A549 treated with Mapracorat at 1 μM for 4 hours (cell line): ENCODE measurements at places on chromosomes 12 and 14. TPM values are rescaled to one million over a fixed set of nuclear protein-coding genes. Genes with fewer than 3 reads are reported as not detected.

Gene PRH2
- 0.30 to 0.39 TPM (median 0.38 TPM) in 3 of 5 replicates, not detected in the others for total RNA-seq

Gene TAS2R30
- total RNA-seq = not detected in 5 replicates

Gene KCNC2
- not detected in 5 replicates for total RNA-seq

Gene CACNA2D4
- not detected in 5 replicates for total RNA-seq

Gene TMEM63C
- total RNA-seq = 2.6 to 4.5 TPM (median 3.6 TPM) in 5 replicates

Gene KLRC3
- 0.18 to 0.53 TPM (median 0.24 TPM) in 4 of 5 replicates, not detected in the other for total RNA-seq

Gene LRRC9
- not detected in 5 replicates for total RNA-seq

Gene CCDC197
- not detected in 5 replicates for total RNA-seq

Gene ATG14
- 4.6 to 5.8 TPM (median 5.2 TPM) in 5 replicates for total RNA-seq

Gene DIP2B
- 12.1 to 17.2 TPM (median 14.0 TPM) in 5 replicates for total RNA-seq

Gene GARIN6
- total RNA-seq = not detected in 5 replicates

Gene IAPP
- not detected in 5 replicates for total RNA-seq

Gene NCOR2
- 142 to 205 TPM (median 196 TPM) in 5 replicates for total RNA-seq
